ENCODE measurements at places on chromosomes 5 and 9.

- DNase-seq = no peak
Observed at GRCh38 chr5:95780597-95780996, 41.9 kb downstream of the GLRX start.

- no peak for DNase-seq
Observed at GRCh38 chr9:86659413-86660046, 287.8 kb downstream of the GAS1 start.

DNA sequence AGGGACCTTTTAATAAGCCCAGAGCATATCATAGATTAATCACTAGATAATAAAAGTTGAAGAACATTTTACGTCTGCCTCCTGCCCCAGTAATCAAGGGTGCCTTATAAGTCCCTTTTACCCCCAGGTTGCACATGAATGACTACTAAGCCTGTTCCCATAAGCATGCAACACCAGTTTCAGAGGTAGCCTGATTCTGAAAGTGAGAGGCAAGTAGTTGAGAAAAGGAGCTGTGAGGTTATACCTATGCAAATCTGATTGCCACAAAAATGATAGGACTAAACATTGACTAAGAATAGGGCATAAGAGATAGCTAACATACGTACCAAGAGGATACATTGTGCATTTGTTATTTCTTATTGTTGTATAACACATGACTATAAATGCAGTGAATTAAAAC lies 681.9 kb downstream of the ISL1 start:
- no peak for DNase-seq

GRCh38 chr5:102531506-102531905 lies 32.7 kb upstream of the SLCO6A1 start:
- DNase-seq = no peak

DNA sequence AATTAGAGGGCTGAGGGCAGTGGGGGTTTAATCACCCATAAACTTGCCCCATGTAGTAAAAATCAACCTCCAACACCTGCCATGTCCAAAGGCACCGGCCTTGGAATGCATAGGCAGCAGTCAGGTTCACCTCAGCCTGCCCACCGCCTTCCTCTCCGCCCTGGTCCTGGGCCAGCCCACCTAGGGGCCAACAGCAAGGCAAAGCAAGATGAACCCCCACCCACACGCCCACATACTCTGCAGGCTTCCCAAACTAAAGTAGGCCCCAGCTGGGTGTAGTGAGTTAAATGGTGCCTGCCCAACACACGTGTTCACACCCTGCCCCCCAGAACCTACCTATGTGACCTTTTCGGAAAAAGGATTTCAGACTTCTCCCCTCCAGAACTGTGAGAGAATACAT lies 92.9 kb upstream of the RAI14 start:
- no peak for DNase-seq

- no peak for DNase-seq
Observed at GRCh38 chr9:126248680-126249079, 77.9 kb upstream of the MVB12B start.

DNA sequence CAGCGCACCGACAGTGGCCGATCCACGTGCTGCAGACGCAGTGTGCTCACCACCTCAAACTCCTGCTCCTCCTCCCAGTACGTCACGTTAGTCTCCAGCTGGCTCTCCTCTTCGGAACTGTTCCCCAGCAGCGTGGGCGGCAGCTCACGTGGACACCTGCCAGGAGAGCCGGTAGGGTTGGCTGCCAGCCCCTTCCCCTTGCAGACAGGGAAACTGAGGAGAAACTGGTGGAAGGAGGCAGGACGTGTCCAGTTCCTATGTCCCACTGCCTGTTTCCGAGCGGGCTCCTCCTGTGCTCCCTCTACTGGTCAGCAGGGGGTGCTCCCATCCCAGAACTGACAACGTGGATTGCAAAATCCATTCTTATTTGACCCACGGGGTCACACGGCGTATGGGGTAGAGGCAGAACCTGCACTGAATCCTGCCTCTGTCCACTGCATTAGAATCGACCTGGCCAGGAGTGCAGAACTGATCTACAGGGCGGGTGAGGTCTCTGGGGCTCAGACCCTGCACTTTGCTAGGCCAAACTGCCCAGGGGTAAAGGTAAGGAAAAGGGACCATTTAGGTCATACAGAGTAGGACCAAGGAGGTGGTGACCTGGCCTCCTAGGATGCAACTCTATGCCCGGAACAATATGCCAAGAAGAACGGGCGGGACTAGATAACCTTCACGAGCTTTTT lies 25.7 kb downstream of the PDGFRB start:
- DNase-seq = peak; percentile 70

- DNase-seq = no peak
Observed at GRCh38 chr9:9892217-9892616, 720.6 kb downstream of the PTPRD start.

DNA sequence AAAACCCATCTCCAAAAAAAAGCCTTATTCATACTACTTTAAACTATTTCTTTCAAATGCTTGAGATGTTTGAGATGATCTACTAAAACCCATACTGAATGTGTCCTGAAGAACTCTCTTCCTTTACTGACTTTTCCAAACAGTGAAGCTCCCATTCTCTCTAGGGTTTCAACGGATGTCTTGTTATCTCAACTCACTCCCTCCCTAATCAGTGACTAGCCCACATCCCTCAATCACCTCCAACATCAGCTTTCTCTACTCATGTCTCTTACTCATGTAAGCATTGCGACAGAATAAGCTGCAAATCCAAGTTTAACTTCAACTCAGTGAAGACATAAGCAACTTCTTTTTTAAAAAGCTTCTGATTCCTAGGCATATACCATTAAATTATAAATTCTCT lies 42.1 kb downstream of the WDR41 start:
- DNase-seq = no peak

DNA sequence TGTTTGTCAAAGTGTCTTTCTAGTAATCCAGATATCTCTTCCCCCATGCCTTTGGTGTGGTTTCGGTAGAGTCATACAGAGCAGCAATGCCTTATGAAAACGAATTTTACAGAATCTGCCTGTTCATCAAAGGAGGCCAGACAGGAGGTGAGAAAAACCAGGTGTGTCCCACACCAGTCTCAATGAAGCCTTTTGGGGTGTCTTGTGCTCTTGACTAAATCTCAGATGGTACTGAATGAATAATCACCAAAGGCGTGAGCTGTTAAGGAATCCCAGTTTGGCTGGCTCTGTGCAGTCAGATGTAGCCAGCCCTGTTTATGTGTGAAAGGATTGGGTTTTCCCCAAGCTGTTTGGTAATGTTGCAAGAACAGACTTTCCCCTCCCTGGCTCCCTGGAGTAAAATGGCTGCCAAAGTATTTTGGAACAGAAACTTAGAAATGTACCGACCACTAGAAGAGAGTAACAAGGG lies 70.8 kb upstream of the CDKN2B start:
- no peak for DNase-seq

- DNase-seq = no peak
Observed at GRCh38 chr9:13437866-13438265, 158.4 kb upstream of the MPDZ start.

DNA sequence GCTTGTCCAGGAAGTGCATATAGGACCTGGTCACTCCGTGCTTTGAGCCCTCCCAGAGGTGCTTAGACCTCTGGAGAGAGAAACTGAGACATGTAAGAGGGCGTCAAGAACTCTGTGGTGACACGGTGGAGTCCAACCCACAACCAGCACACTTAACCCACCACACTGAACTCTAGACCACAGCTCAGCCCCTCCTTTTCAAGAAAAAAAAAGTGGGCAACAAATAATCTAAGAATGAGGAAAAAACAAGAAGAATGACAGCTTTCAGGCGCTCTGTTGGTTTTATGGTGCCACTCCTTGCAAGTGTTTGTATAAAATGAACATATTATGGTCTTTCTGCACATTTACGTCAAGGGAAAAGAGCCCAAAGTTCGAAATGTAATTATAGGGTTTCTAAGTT lies 50.2 kb upstream of the SNAPC3 start:
- no peak for DNase-seq

GRCh38 chr5:39294736-39295135 lies 69.6 kb downstream of the C9 start:
- DNase-seq = no peak

- no peak for DNase-seq
Observed at GRCh38 chr5:2303431-2304100, 420.8 kb upstream of the IRX4 start.

DNA sequence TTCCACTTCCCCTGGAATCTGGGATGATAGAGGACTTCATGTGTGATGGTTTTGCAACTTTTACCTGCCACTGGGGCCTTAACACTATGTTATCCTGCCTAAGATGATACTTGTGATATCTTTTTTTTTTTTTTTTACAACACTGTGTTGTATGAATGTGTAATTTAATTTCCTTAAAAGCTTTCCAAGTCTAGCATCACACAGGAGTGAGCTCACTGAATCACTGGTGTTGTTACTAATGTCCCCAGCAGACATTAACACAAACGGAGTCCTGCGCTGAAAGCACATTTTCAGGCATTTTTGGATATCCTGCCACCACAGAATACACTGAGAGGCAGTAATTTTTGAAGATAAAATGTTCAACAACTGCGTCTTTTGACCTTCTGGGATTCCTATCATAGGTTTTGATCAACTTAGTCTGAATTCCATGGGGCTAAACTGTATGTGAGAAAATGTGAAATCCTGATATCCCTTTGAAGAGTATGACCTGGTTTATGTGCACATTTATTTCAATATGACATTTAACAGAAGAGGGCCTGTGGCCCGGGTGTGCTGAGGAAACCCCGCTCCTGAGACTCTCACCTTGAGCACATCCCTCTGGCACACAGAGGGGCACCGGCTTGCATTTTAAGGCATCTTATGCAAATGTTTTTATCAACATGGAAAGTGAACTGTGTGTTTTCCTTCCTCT lies 118.0 kb downstream of the FSTL4 start:
- no peak for DNase-seq

DNA sequence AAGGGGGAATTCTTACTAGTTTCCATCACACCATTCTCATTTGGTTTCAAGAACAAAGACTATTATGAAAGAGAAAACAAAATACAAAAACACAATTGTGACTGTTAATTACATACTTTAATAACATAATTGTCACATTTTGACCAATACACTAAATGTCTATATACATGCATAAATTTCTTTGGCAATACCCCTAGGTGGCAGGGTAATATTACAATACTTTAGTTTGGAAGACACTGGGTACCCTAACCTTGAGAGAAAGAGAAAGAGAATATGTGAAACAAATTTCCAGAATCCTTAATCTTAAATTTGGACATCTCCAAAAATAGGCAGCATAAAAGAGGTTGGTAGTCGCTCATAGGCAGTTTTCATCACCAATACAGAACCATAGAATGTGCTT lies 619.6 kb upstream of the ADAMTS16 start:
- no peak for DNase-seq

DNA sequence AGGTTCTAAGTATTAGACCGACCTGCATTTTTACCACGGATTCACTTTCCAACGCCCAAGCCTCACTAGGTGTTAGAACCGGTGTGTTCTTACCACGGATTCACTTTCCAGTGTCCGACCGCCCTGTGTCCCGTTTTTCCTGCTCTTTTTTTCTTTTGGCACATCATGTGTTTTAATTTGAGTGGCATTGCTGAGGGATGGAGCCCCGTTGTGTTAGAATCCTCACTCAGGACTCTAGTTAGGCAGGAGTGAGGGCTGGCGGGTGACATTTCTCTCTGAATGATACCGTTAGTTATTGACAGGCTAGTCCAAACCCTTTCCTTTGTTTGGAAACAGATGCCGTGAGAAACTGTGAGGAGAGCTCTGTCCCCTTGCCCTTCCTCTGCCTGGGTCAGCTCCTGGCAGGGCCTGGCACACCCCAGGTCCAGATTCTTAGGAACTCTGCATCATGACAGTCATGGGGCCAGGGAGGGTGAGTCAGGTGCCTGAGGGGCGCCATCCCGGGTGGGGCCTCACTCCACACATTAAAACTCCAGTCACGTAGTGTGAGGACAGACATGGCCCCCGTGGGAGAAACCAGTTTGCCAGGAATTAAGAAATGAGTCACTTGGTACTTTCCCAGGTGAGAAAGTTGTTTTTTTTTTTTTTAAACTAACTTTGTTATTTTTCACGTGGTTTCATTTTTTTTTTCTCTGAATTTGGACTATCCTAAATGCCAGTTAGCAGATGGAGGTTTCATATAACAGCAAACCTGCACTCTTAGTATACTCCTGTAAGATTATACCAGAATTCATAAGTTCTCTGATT lies 15.8 kb downstream of the EXOC3 start:
- DNase-seq = no peak

- no peak for DNase-seq
Observed at GRCh38 chr9:130140706-130141105, 31.5 kb upstream of the NCS1 start.

- no peak for DNase-seq
Observed at GRCh38 chr5:152686931-152687330, 281.9 kb upstream of the NMUR2 start.
